ENCODE measurements at places on chromosomes 6 and 20.

- no peak for DNase-seq
Measured at GRCh38 chr20:40703975-40704530, 15.0 kb upstream of the MAFB start.

DNA sequence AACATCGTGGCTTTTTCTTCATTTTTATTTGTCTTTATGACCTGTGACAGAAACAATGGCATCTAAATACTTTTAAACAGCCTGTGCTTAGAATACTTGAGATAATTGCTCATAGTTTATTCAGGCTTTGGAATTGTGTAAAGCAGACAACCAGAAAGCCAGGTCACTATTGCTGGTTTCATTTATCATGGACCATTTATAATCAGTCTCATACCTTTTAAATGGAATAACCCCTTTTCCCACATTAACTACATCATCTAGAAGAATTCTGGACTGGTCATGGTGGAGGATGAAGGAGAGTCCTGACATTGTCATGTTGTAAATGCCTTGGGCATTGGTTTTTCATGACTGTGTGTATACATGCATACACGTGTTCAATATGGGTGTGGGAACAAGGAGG, 661.5 kb downstream of the EPM2A start:
- no peak for DNase-seq

DNA sequence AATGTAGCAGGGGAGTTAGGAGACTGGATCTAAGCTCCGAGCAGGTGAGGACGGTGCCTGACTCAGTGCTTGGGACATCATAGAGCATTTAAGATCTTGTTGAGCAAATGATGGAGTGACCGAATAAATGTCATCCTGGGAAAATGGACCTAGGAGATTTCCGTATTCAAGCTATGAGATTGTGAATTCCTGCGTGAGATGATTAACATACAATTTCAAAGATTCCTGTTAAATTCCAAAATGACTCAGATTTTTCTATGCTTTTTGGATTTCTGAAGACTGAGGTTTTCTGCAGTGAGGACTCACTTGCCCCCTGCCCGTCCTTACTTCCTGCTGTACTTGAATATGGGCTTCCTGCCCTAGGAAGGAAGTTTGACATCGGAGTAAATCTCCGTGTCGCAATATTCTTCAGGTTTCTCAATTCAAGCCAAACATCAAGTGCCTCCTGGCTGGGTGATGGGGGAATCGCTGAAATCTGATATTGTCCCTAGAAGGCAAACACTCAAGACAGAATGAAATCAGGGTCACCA, 5.2 kb downstream of the SYTL3 start:
- no peak for DNase-seq

DNA sequence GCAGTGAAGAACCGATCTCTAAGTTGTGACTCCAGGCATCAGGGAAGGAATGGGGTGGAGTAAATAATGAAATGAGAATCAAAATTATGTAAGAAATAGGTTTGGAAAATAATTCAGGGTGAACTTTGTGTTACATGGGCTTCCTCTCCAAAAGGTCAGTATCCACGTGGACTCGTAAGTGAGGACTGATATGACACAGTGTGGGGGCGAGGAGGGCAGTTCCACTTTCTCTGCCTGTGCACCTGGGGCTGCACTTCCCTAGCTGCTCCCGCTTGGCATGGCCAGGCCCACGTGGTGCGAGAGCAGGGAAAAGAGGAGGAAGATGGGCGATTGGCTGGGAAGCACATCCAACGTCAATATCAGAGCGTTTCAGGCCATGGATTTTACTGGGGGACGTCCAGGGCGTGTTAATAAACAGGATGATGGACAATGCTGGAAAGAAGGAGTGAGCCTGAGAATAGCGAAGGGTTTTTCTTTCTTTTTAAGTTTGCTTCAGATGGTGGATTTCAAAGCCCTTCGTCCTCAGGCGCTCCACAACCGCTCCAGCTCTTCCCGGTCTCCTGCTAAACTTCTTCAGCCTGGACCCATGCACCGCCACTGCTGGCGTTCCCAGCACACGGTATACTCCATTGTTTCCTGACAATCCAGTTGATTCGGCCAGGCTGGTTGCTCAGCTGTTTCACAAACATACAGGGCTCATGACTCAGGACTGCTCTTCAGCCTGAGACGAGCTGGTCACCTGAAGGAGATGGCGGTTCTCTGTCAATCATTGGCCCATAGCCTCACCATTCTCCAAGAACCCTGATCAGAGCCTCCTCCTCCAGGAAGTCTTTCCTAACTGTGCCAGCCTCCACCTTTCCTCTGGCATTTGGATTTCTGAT, 11.8 kb downstream of the CCR6 start:
- no peak for DNase-seq

DNA sequence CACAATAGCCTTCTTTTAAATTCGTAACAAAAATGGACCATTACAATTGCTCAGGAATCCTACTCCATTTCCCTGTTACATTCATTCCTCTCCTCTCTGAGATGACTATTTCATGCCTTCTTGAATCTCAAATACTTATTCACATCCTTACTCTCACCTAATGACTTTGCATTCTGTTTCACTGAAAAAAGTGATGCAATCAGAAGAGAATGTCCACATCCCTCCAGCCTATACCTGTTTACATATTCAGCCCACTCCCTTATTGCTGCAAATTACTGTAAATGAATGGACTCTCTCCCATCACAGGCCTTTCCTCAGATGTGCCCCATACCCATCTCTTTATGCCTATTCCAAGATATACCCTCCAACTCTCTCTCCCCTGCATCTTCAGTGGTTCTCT, 8.6 kb downstream of the TAAR1 start:
- DNase-seq = no peak

DNA sequence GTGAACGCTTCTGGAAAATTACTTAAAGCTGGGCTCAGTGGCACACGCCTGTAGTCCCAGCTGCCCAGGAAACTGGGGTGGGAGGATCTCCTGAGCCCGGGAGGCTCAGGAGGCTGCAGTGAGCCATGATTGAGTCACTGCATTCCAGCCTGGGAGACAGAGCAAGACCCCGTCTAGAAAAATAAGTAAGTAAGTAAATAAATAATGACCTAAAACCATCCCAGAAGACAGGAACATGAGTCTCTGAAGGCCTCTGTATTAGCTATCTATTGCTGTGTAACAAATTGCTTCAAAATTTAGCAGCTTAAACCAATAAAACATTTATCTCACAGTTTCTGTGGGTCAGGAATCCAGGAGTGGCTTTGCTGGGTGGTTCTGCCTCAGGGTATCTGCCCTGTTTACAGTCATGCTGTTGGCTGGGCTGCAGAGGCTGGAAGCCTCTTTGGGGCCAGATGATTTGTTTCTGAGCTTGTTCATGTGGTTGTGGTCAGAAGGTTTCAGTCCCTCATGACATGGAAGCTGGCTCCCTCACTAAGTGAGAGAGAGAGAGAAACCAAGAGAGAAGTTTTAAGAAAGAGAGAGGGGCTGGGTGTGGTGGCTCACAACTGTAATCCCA, 48.4 kb upstream of the NCOA3 start:
- DNase-seq = no peak

DNA sequence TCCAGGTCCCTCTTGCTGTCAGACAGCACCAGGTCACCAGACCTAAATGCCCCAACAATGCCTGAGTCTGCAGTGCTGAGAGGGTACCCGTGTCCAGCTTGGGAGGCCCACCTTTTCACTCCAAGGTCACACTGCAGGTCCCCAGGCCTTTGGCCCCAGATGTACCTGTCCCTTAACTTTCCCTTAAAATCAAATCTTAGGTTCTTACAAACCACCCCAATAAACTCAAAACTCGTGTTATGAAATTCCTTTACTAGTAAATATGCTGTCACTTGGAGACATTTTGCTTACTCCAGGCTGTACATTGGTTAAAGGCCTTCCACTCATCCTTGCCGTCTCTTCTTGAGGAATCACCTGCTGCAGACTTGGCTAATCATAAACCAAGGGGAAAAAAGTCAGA, 165.7 kb upstream of the RREB1 start:
- no peak for DNase-seq

GRCh38 chr6:127963495-127963894, 62.6 kb upstream of the THEMIS start:
- DNase-seq = no peak

DNA sequence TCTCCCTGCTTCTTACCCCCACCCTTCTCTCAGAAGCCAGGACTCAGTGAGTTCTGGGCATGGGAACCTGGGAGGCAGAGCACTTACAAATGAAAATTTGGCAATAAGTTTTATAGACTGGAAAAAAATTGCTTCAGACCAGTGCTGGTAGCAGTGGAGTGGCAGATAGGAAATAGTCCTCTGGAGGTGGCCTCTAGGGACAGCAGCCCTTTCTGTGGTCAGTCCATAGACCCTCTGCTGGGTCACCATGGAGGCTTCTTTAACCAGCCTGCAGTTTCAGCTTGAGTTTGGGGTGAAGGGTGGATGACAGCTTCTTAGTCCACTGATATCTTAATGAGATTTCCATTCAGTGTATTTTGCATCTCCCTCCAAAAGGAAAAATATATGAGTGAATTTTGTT, 179.1 kb downstream of the ARID1B start:
- no peak for DNase-seq

DNA sequence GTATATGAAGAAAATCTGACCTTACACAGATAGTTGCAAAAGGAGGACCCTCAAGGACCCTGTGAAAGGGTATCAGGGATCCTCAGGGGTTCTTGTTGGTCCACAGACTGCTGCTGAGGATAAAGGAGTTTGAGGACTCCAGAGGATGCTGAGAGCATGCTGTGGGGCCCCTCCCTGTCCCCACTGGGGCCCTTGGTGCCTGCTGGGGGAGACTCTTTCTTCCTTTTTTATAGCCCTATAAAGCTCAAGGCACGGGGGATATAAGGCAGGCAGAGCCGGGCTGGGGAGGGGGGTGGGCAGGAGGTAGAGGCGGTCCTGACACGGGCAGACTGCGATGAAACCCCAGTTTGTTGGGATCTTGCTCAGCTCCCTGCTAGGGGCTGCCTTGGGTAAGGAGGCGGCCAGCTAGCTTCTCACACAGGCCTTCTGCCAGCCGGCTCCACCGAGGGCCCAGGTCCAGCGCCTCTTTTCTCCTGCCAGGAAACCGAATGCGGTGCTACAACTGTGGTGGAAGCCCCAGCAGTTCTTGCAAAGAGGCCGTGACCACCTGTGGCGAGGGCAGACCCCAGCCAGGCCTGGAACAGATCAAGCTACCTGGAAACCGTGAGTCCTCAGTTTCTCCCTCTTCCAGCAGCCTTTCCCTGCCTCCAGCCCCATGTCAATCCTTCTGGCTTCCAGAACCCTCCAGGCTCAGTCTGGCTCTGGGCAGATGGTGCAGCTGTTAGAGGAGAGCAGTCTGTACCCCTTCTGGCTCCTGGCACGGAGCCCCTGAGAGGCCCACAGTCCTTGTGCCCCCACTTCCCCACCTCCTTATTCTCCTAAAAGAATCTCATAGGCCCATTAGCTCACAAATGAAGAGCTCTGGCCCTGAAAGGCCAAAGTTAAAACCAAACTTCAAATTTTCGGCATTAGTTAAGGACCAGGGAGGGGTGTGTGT, at the start of gene LY6G6D:
Gene LY6G6D, plus strand, starts transcription at position 327 of the 937 bp plus-strand sequence. Its CDS starts 8 bp downstream, at position 335.
- DNase-seq = no peak

DNA sequence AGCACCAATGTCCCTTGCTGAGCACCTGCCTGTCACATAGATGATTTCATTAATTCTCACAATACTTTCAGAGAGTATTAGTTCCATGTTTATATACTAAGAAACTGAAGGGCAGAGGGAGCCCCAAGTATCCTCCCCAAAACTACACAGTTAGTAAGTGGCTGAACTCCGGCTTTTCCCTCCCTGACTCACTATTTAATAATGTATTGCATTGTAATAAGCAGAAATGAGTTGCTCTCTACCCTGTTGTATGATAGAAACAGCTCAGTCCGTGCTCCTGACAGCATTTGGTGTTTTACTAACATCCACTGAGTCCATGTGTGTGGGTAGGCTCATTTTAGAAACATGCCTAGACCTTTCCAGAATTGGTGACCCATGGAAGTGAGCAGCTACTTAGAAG, 76.8 kb downstream of the OLIG3 start:
- no peak for DNase-seq

GRCh38 chr6:160765412-160765811, 63.4 kb downstream of the PLG start:
- DNase-seq = no peak

DNA sequence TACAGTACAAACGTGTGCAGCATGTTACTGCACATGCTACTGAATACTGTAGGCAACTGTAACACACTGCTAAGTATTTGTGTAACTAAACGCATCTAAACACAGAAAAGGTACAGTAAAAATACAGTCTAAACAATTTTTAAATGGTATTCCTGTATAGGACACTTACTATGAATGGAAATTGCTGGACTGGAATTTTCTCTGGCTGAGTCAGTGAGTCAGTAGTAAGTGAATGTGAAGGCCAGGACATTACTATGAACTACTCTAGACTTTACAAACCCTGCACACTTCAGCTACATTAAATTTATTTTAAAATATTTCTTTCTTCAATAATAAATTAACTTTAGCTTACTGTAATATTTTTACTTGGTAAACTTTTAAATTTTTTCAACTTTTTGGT, 225.0 kb upstream of the TENT5A start:
- no peak for DNase-seq

GRCh38 chr6:69771158-69771906, 25.5 kb downstream of the LMBRD1 start:
- no peak for DNase-seq

DNA sequence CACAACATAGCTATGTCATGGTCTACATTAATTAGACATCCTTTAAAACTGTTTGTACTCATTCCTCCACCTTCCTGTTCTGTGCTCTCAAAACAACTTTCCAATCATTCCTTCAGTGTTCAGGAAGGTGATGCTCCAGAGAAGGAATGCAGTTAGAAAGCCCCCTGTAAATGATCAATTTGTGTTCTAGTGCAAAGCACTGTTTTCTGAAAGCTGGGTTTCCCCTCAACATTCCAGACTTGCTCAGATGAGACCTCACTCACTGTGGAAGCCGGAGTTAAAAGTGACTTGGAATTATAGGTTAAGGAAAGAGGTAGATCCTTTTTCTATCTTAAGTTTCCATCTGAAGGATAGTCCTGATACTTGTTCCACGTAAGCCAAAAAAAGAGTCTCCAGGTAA, 95.9 kb downstream of the BMP2 start:
- DNase-seq = no peak

DNA sequence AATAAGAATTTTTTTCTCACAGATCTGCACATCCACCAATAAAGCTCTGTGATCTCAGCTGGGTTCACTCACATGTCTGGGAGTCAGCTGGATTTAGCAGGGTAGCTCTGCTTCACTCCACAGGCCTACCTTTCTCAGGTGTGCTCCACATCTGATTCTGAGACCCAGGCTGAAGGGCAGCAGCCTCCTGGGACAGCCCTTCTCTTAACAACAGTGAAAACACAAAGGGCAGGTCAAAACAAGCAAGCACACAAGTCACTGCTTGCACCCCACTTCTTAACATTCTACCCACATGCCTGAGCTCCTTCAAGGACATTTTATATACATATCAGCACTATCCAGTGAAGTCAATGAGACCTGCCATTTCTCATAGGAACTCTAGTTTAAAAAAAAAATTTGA, 96.0 kb upstream of the MAP3K4 start:
- DNase-seq = no peak

GRCh38 chr20:6707321-6707831, 60.1 kb upstream of the BMP2 start:
- no peak for DNase-seq

GRCh38 chr6:131950767-131951575, at the start of gene CCN2:
TSS of gene CCN2 (minus strand) at chr6:131951372. CDS start at chr6:131951172, 200 bp downstream.
- no peak for DNase-seq
